Activated T-cell treated with anti-CD3 and anti-CD28 coated beads, Interleukin-2, amount 50 U/mL, for 72 hours (primary cell): ENCODE measurements at places on chromosomes 6 and 20. TPM values are rescaled to one million over a fixed set of nuclear protein-coding genes. Genes with fewer than 3 reads are reported as not detected.

GRCh38 chr20:48026981-48027592 lies 241.8 kb upstream of the SULF2 start:
- no peak for DNase-seq

DNA sequence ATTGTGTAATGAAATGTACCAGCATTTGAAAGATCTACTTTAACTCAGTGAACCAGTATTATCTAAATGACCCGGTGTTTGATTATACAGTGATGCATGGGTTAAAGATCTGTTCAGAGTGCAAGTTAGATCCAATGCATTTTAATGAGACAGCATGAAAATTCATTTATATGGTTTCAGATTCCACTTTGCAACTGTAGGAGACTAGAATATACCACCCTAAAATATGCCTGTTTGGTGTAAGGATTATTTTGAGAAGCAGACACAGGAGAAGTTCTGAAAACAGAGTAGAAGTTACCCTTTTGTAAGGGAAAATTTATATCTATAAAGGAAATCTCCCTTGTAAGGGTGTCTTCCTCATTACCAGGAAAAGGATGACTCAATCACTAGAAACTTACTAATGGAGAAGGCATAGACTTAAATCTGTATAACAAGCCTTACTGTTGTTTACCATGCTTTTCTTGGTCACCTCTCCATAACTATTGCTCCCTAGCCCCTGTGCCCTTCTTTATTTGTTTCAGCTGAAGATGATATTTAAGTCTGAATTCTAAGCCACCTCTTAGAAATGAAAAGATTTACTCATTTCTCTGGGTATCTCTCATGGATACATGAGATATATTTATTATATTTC lies 105.4 kb downstream of the NCOA3 start:
- DNase-seq = no peak

GRCh38 chr6:125258651-125259353 lies 43.0 kb downstream of the HDDC2 start:
- no peak for DNase-seq

- DNase-seq = no peak
Observed at GRCh38 chr6:28751514-28751913, 172.3 kb downstream of the TRIM27 start.

DNA sequence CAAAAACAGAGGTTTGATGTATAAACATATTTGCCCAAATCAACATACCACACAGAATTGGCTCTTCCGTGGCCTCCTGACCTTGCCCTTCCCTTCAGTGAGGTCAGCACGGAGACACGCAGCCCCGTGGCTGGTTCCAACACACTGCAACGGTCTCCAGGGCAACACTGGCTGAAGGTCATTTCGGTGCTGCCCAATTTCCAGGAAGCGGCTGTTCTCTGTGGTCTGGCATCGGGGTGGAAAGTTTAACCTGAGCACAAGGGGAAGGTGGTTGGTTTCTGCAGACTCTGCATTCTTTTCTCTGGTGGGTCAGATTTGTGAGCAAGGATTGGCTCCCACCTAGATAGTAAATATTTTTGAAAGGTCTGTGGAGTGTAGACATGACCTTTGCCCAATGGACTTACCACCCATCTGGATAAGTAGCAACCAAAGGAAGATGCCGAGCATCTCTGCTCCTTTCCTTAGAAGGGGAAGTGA lies 177.6 kb upstream of the PHACTR1 start:
- no peak for DNase-seq

DNA sequence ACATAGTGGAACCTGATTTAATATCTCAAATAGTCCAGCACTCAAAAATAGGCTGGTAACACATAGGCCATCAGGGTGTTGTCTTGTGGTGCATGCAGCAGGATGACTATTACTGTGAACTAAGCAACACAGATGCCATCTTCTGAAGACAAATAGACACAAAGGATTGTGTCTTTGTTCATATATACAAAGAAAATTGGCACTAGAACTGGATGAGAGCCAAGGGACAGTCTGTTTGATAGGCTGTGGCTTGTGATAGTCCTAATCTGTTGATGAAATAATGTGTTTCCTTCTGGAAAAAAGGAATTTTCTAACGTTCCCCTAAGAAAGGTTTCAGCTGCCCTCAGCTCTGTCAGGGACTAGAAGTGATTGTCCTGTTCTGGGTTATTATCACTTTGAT lies 129.8 kb downstream of the TPBG start:
- DNase-seq = no peak

Gene BCAS1
- total RNA-seq = not detected

Gene BFSP1
- 0.23 TPM for total RNA-seq

Gene BPI
- total RNA-seq = not detected

Gene NR2E1
- not detected for total RNA-seq

Gene SLC12A5
- 1.2 TPM for total RNA-seq

Gene EPHA7
- not detected for total RNA-seq

Gene CHRNA4
- total RNA-seq = not detected

Gene ASF1A
- total RNA-seq = 45.6 TPM

Gene RSPH4A
- 0.09 TPM for total RNA-seq

Gene COL20A1
- 0.58 TPM for total RNA-seq
